ENCODE measurements at places on chromosomes 13 and 19.

DNA sequence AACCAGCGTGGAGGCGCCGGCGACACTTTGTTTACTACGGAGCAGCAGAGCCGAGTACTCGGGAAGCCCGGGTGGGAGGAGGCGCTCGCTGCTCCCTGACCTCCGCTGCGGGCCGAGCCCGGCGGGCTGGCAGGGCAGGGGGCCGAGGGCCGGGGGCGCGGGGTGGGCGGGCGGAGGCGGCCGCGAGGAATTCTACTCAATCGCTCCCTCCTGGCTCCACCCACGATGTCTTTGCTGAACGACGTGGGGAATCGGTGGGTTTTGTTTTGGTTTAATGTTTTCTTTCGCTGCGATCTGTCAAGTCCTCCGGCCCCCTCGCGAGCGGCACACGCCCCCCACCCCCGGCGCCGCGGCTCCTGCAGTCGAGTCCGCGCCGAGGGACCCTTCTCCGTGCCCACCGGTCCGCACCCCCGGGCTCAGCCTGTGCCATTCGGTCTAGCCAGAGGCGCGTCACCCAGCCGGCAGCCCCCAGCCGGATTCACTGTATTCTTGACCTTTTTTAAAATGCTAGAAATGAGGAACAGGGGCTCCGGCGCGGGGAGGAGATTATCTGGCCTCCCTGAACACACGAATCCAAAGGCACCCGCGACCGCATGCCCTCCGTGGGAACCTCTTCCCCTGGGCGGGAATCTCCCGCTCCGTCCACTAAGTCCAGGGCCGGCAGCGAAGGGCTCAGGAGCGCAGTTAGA, 636 bp upstream of the FOXO1 start:
- no peak for DNase-seq

DNA sequence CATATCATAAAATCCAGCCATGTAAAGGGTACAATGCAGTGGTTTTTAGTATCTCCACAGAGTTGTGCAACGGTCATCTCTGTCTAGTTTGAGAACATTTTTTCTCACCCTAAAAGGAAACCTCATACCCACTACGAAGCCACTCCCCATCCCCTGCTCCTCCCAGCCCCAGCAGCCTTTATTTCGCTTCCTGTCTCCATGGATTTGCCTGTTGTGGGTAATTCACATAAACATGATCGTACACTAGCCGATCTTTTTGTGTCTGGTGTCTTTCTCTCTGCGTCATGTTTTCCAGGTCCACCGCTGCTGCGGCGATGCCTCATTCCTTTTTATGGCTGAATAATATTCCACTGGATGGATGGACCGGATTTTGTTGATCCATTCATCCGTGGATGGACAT, 28.6 kb downstream of the BICRA start:
- no peak for DNase-seq

DNA sequence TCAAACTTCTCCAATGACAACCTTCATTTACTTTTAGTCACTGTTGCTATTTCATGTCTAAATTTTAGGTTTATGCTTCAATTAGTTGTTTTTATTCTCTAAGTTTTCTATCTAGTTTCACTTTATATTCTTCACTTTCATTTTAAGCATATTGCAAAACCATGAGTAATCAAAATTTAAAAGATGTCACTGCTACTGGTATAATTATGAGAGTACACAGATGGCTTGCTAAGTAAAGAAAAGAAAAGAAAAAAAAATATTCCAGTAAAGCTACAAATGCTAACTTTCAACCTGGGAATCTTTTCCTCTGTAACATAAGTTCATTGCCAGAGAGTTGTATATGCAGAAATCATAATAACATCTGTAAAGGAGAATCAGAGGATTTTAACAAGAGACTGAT, 1624.7 kb downstream of the PCDH9 start:
- no peak for DNase-seq

GRCh38 chr19:18311502-18312091, 11.3 kb downstream of the LSM4 start:
- DNase-seq, result no peak

- no peak for DNase-seq
Observed at GRCh38 chr19:6687114-6687513, 17.2 kb upstream of the TNFSF14 start.

- DNase-seq, result no peak
Observed at GRCh38 chr19:17136021-17136420, 60.4 kb downstream of the MYO9B start.

DNA sequence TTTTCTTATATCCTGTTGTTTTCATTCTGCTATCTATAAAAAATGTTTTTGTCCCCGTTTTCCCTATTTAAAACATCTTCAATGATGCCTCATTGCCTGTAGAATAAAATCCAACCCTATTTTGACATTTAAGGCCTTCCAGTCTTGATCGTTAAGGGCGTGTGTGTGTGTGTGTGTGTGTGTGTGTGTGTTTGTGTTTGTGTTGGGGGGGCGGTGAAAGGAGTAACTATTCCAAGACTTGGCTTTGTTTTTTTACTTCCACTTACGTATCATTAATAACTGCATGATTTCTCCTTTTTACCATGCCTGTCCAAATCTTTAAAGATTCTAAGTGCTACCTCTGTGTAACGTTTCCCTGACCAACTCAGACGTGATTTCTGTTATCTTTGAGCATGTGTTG, 784 bp downstream of the PIBF1 start:
- no peak for DNase-seq
